HCT116 (cell line): ENCODE measurements at places on chromosomes 16 and 17.

GRCh38 chr16:65763640-65764305, 602.7 kb upstream of the CDH5 start:
- no peak for DNase-seq

- DNase-seq = peak; percentile 21
These were observed 45.3 kb downstream of the BRD7 start for GRCh38 chr16:50323335-50324011.

- no peak for DNase-seq
These were observed 15.2 kb downstream of the ANKRD11 start for GRCh38 chr16:89475144-89475543.

GRCh38 chr17:18129041-18129502, 20.5 kb downstream of the MYO15A start:
- DNase-seq = no peak

GRCh38 chr16:58459344-58460218, 40.4 kb upstream of the NDRG4 start:
- peak; percentile 67 for DNase-seq

GRCh38 chr16:86980644-86981043, 336.5 kb downstream of the C16orf95 start:
- no peak for DNase-seq

DNA sequence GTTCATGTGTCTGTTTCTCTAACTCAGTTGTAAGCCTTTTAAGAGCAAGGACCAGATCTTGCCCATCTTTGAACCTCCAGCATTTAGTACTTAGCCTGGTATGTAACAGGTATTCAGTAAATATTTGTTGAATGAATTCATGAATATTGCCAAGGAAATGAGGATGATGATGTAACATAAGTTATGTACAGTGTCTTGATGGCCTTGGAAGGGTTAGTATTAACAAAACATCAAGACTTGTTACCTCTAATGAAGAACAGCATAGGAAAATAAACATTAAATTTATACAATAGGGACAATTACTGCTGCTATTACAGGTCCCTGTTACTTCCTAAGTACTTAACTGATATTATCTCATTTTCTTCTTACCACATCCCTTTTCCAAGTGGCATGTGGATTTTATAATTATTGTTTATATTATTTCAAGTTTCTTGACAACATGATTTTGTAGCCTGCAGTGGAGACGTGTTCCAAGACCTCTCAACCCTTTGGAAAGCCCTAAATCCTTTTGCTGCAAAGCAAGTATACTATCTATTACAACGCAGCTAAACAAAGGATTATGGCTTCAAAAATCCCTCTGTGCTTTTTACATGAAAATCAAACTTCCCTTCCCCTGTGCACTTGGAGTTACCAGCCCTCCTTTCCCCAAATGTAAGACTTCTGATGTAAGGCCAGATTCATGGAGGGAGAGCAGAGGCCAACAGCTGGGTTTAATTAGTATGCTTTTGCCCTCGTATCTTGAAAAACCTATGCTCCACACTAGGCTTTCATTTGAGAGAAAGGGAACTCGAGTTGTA, 77.4 kb upstream of the SMIM36 start:
- DNase-seq = no peak

DNA sequence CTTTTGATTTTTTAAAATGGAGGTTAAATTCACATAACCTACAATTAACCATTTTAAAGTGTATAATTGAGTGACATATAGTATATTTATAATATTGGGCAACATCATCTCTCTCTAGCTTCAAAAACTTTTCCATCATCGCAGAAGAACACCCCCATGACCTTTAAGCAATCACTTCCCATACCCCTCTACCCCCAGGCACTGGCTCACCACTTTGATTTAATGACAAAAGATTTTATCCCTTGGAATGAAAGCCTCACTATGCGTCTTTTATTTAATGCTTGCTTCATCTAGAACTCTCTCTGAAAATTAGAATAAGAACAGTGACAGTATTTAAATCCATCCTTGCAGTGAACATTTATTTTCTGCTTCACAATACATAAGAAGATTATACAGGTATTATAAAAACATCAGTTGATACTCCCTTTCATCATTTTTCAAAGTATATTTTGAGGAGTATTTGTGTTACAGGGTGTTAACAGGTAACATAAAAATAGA, 3.2 kb upstream of the KRTAP1-3 start:
- DNase-seq = no peak

DNA sequence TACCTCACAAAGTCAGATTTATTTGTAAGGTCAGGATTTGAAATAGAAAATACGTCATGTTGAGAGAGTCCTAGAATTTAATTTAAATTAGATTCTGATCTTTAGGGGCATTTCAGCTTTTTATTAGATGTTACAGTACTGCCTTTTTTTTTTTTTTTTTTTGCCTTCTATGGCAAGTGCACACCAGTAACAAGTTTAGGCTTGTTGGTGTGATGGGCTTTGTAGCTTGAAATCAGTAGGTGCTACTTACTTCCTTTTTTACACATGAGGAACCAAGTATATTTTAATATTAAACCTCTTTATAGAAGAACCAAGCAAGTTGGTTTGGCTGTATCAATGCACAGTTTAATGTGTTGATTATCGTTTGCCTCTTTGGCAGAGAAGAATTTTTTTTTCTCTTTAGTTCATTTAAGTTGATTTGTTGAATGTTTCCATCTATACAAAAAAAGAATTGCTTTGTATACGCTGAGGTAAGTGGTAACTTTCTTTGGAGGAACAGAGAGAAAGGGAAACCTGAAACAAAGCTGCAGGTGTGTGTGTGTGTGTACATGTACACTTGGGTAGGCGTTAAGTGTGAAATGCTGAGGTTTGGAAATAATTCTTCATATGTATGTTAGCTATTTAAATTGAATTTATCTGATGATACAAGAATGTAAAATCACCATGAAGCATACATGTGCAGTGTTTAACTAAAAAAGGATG, 15.7 kb downstream of the RBL2 start:
- no peak for DNase-seq

DNA sequence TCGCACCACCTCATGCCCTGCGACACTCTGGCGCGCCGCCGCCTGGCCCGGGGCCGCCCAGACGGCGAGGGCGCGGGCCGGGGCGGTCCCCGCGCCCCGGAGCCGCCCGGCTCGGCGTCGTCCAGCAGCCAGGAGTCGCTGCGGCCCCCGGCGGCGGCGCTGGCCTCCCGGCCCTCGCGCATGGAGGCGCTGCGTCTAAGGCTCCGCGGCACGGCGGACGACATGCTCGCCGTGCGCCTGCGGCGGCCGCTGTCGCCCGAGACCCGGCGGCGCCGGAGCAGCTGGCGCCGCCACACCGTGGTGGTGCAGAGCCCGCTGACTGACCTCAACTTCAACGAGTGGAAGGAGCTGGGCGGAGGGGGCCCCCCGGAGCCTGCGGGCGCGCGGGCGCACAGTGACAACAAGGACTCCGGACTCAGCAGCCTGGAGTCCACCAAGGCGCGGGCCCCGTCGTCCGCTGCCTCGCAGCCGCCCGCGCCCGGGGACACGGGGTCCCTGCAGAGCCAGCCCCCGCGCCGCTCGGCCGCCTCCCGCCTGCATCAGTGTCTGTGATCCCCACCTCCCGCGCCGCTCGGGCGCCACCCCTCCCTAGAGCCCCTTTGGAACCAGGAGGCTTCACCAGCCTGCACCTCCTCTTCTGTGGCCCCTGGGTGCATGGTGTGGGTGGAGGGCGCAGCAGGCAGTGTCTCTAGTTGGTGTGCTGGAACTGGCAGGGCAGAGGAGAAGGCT, 82.3 kb downstream of the ARHGAP23 start:
- no peak for DNase-seq

DNA sequence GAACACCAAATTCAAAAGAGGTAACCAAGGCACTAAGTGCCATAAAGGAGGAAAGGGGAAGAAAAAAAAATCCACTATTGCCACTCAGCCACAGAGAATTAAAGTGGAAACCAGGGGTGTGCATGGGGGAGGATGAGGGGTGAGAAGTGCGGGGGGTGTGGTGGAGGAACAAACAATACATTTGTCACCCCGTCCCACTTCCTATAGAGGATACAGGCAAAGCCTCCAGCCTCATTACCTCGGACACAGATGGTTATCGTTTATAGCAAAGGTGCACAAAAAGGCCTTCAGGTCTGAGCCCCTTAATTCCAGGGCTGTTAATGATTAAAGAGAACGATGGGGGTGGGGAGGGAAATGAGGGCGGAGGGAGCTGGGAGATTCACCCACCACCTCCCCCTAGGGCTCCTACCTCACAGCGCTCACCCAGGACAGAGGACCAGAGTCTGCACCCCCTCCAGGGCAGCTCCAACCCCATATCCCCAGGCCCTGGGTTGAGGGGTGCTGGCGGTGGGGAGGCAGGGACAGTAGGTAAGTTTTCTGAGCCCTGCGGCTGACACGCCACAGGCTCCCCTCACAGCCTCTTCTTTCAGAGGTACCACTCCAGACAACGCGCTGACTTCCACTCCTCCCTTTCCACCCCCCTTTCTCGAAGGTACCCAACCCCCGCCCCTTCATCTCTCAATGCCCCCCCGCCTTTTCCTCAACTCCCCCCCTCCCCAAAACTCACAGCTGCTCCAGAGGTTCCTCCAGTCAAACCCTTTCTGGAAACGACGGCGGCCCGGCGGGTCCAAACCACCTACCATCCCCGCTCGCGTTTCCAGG, 470 bp downstream of the DCUN1D3 start:
- no peak for DNase-seq

DNA sequence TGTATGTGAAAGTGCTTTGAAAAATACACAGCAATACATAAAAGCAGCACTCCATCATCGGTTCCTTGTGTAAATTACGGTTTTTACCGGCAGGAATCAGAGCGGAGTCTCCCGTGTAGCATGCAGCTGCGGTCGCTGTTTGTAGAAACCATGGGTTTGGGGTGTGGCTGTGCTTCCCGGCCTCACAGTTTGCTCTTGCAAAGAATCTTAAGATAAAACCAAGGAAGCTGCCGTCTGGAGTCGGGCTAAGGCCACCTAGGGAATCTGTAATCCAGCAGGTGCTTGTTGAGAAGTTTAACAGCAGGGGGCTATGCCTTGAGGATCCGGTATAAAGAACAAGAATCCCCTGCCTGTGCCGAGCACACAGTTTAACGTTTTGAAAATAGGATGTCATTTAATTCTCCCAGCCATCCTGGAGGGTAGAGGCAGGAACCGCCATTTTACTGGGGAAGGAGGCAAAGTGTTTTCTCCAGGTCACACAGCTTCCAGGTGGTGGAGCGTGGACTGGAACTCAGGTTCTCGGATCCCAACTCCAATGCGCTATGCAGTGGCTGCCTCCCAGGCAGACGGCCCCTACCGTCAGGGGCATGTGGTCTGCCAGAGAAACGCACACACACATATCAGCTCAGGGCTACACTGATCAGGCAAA, 6.0 kb upstream of the TLCD3A start:
- no peak for DNase-seq

- no peak for DNase-seq
These were observed 12.7 kb downstream of the HIC1 start for GRCh38 chr17:2067608-2068024.

- peak; percentile 52 for DNase-seq
These were observed 5.0 kb upstream of the SDR42E1 start for GRCh38 chr16:82016263-82016662.

DNA sequence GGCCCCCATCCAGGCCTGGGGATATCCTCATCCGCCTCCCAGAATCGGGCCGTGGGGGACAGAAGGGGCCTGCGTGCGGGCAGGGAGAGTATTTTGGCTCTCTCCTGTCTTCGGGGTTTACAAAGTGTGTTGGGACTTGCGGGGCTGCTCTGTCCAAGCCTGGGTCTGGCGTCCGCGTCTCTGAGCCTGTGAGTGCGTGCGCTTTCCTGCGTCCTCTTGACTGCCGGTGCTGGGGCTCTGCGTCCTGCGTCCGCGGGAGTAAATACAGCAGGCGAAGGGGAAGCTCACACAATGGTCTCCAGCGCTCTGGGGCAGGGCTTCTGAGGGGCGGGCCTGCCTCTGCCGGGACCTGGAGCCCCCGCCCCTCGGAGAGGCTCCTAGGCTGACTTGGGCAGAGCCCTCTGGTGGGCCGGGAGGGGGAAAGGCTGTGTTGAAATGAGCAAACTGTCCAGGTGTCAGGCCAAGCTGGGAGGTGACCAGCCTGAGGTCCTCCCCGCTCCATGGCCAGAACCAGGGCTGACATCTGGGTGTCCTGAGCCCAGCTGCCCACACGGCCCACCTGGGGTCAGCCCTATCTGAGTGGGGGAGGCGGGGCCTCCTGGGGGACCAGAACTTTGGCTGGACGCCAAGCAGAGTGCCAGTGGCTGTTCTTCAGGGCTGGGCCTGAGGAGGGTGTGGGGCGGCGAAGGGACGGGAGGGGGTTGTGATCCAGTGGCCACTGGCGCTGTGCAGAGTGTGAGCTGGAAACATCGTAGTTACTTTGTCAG, 233.6 kb downstream of the SEC14L1 start:
- DNase-seq = no peak

DNA sequence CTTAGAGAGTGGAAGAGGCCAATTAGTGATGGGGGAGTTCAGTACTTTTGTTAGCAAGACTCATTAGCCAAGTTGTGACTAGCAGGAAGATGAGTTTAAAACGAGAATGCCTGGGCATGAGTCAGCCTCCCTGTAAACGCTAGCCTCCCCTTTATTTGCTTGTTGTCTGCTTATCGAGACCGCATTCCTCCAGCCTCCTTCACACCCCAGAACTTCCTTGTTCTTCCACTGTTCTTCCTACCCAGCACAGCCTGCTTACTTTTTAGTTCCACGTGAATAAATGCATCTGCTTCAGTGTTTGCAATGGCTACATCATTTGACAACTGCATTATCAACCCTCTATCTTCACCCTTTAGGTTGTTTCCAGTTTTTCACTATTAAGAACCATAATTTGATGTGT, 20.2 kb upstream of the OR3A1 start:
- no peak for DNase-seq

- DNase-seq = no peak
These were observed 66.1 kb downstream of the GTF3C1 start for GRCh38 chr16:27483624-27484023.

DNA sequence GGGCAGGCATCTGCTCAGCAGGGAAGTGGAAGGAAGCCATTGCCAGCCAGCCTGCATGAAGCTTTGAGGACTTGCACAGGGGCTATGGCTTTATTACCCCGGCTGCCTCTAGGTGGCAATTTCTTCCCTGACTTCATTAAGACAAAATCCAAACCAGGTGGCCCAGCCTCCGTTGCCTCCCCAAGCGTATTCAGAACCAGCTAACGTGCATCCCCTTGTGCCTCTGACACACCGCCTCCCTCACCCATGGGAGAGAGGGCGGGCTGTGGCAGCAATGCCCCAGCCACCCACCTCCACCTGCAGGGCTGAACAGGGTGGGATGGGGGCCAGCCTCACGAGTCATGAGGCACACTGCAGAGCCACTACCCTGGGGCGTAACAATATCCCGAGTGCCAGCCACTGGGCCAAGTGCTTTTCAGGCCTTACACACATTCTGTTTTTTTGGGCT, 6.8 kb downstream of the KIFC3 start:
- DNase-seq = peak; percentile 53

- no peak for DNase-seq
These were observed 169.7 kb downstream of the ANKFN1 start for GRCh38 chr17:56322991-56323390.

DNA sequence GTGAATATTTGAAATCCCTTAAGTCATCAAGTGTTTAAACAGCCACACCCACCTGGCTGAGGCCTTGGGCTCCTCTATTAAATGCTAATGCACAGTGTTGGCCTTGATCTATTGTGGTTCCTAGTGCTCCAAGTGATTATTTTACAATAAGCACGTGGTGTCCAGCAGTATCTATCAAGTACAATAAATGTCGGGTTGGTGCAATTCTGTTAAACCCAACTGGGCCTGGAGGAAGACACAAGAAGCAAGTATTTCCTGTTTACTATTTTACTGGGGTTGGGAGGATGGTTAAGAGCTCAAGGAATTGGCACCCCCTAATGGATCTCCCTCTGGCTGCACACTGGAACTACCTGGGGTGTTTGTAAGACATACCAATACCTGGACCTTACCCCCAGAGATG, 72.1 kb upstream of the HNF1B start:
- no peak for DNase-seq

GRCh38 chr17:72950242-72950931, 142.1 kb downstream of the SLC39A11 start:
- DNase-seq = no peak
